ENCODE measurements at places on chromosomes 2 and 18. TPM values are rescaled to one million over a fixed set of nuclear protein-coding genes. Genes with fewer than 3 reads are reported as not detected.
A peak's percentile ranks its signal among the peaks of the same experiment; 100 is the strongest.

Gene ROCK1
- 59.0 TPM for polyA plus RNA-seq

Gene TLX2
- polyA plus RNA-seq: 0.10 TPM

Gene PKP4
- 213 TPM for polyA plus RNA-seq

- DNase-seq: no peak
Measured at GRCh38 chr18:21742315-21742687, 1.7 kb downstream of the MIB1 start.

DNA sequence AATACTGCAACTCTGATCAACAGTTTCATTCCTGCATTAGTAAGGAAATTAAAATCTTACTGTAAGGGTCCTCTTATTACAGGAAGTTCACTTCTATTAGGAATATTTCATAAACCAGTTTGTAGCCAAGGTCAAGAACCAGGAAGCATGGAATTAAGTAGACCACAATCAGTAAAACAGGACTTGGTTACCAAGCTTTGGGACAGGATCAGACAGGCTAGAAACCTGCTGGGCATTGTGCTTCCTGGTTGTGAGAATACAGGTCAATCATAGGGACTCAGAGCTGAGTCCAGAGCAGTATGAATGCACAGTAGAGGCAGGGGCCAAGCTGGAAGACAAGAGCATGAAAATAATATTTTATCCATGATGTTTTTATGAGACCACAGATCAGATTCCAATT, 248.0 kb downstream of the IKZF2 start:
- no peak for DNase-seq

- DNase-seq: no peak
Measured at GRCh38 chr2:201746551-201746950, 34.2 kb downstream of the ALS2 start.

DNA sequence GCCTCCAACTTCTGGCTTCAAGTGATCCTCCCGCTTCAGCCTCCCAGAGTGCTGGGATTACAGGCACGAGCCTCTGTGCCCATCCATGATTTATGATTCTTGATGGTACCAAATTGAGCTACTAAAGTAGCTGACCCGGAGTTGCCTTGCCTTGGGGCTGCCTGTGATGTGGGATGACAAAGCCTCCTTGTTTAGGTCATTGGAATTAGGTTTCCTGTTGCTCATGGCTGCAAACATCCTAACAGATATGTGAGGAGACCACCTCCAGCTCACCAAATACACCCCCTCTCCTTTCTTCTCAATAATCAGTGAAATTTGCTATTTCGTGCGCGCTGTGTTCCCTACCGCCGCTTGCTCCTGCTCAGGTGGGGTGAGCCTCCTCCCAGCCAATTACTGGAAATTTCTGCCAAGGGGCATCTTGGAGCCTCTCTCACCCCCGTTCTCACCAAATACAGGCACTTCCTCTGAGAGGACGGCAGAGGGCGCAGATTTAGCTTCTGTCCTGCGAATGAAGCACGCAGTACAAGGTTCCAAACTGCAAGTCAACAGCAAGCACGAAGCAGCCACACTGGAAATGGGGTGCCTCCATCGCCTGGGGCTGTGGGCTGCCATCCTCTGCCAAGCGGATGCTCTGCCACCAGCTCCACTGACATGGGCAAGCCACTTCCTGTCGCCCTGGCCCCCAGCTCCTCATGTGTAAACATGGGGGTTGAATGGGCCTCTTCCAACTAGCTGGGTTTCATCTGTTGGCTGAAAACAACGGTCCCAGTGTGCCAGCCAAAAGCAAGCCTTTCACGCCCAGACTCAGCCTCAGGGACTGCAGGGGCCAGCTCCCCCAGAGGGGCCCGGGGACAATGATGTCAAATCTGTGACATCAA, 71.7 kb downstream of the NCAPH start:
- peak; percentile 67 for DNase-seq

DNA sequence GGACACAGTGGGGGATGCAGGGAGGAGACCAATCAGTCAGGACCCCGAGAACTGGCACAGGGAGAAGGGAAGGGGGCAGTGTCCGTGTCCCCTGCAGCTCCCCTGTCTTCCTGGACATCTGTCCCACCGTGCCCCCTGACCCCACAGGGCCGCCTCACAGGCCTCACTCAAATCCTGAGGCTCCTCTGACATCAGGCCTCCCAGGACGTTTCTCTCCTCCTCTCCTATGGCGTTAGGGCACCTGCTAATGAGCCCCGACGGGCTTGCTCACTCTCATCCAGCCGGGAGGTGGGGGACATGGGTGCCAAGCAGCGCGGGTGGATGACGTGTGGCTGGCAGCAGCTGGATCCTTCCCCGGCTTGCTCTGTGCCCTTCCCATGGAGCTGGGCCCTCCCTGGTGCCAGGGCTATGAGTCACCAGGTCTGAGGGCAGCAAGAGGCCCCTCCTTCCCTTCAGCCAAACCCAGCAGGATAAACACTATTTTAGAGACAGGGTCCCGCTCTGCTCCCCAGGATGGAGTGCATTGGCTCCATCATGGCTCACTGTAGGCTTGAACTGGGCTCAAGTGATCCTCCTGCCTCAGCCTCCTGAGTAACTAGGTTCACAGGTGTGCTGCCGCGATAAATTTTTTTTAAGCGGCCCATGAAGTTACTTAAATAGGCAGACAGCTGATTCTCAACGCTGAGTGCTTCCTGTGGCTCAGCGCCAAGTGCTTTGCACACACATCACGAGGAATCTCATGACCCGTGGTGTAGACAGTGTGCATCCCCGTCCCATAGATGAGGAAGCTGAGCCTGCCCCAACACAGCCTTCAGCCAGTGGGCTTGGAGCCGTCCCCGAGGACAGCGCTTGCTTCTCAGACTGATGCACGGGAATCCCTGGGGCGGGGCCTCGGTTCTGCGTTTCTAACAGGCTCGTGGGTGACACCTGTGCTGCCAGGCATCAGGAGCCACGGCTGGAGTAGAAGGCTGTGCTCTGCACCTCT, 64.5 kb upstream of the HDAC4 start:
- no peak for DNase-seq
